Stimulated activated CD4-positive, alpha-beta T cell treated with anti-CD3 and anti-CD28 coated beads, Interleukin-4, amount 100 ng/mL, for 1 hour (primary cell): ENCODE measurements at places on chromosomes 12 and 14.

DNA sequence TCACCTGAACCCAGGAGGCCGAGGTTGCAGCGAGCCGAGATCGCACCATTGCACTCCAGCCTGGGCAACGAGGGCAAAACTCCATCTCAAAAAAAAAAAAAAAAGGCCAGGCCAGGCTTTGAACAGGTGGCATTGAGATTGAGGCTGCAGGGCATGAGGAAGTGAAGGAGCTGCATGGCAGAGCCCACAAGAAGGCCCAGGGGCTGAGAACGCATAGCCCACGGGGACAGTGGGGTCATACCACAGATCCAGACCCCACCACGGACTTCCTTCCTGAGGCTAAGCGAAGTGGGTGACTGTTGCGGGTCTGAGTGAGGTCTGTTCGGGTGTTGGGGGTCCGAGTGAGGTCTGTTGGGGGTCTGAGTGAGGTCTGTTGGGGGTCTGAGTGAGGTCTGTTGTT, 7.8 kb downstream of the JAG2 start:
- no peak for DNase-seq

DNA sequence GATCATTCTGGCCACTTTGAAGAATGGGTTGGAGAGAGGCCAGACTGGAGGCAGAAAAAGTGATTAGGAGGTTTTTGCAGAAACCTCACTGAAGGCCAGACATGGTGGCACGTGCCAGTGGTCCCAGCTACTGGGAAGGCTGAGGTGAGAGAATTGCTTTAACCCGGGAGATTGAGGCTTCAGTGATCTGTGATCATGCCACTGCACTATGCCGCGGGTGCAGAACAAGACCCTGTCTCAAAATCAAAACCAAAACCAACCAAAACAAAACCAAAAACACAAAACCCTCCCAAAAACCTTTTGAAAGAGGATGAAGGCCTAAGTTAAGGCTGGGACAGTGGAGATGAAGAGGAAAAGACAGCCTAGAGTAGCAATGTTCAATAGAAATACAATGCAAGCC, 15.2 kb upstream of the CFAP54 start:
- no peak for DNase-seq

GRCh38 chr14:91946622-91947474, 646 bp downstream of the FBLN5 start:
- DNase-seq, result no peak

- DNase-seq, result no peak
These were observed 17.2 kb downstream of the NAV3 start for GRCh38 chr12:77847680-77848431.

- no peak for DNase-seq
These were observed 14.8 kb downstream of the JDP2 start for GRCh38 chr14:75442642-75443041.

- DNase-seq, result no peak
These were observed 1.8 kb downstream of the MON2 start for GRCh38 chr12:62468397-62468796.

- DNase-seq, result no peak
These were observed 72.2 kb downstream of the CLIP1 start for GRCh38 chr12:122350141-122350848.

- DNase-seq, result no peak
These were observed 43.6 kb downstream of the KIF26A start for GRCh38 chr14:104181761-104182530.

DNA sequence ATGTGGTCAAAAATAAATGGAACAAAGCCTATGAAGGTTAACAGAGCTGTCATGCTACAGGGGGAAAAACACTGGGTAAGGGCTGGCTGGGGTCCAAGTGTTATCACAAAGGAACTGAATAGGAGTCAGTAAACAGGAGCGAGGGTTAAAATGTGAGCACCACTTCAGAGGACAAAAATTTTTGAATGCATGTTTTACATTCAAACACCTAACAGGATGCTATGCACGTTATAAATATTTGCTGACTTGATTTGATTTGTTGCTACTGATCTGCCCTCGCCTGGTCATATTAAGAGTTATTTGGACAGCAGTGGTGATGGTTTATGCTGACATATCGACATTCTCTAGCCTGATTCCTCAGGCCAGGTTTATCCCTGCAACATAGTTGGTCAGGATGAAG, 7.4 kb upstream of the KTN1 start:
- no peak for DNase-seq

- DNase-seq, result no peak
These were observed 131.2 kb downstream of the SPTSSA start for GRCh38 chr14:34330846-34331245.

- no peak for DNase-seq
These were observed 343.4 kb upstream of the PRICKLE1 start for GRCh38 chr12:42932936-42933335.

GRCh38 chr14:77601846-77602619, 14.4 kb downstream of the SPTLC2 start:
- DNase-seq, result no peak

- DNase-seq, result no peak
These were observed 450.5 kb downstream of the TMEM117 start for GRCh38 chr12:44286336-44286735.

DNA sequence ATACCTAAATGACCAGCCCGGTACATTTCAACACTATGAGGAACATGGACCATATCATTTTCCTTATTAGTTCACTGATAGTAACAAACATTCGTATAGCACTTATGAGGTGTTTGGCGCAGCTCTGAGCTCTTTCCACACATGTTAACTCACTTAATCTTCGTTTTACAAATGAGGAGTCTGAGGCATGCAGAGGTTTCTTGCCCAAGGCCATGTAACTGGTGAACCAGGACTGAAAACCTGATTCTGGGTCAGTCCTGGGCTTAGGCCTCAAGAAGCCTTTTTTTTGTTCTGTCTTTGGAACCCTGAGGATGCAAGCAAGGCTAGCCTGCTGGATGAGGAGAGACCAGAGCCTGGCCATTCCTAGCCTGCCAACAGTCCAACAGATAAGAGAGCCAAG, 55.0 kb downstream of the C14orf132 start:
- no peak for DNase-seq

GRCh38 chr12:26044007-26044394, 80.8 kb downstream of the BHLHE41 start:
- no peak for DNase-seq

DNA sequence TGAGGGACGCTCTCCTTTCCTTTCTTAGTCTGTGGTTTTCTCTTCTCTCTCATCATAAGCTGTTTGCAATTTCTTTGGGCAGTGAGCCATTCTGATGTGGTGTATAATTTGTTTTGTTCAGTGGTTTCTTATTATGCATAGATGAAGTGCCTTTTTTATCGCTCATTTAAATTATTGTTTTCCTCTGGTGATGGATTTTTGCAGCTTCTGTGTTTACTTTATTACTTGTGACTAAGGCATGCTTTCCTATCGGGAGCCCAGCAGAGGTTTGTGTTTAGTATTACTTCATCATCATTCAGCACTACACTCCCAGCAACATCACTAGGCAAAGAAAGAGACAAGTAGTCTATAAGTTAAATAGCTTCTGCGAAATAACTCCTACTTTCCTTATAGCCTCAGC, 586.6 kb upstream of the NOVA1 start:
- DNase-seq, result no peak

DNA sequence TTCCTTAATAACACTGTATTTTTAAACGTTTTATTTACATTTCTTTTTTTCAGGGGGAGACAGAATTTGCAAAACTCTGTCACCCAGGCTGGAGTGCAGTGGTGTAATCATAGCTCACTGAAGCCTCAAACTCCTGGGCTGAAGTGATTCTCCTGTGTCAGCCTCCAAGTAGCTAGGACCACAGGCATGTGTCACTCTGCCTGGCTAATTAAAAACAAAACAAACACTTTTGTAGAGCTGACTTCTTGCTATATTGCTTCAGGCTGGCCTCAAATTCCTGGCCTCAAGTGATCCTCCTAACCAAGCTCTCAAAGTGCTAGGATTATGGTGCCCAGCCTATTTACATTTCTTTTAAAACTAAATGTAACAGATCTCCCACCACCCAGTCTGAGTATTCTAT, 12.7 kb downstream of the CPSF6 start:
- no peak for DNase-seq

DNA sequence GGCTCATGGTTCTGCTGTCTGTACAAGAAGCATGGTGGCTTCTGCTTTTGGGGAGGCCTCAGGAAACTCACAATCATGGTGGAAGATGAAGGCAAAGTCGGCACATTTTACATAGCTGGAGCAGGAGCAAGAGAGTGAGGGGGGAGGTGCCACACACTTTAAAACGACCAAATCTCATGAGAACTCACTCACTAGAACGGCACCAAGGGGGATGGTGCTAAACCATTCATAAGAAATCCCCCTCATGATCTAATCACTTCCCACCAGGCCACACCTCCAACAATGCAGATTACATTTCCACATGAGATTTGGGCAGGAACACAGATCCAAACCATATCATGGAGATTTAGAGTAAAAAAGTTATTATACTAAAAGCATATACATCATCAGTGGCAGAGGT, 13.6 kb upstream of the LEMD3 start:
- DNase-seq, result peak; percentile 2

DNA sequence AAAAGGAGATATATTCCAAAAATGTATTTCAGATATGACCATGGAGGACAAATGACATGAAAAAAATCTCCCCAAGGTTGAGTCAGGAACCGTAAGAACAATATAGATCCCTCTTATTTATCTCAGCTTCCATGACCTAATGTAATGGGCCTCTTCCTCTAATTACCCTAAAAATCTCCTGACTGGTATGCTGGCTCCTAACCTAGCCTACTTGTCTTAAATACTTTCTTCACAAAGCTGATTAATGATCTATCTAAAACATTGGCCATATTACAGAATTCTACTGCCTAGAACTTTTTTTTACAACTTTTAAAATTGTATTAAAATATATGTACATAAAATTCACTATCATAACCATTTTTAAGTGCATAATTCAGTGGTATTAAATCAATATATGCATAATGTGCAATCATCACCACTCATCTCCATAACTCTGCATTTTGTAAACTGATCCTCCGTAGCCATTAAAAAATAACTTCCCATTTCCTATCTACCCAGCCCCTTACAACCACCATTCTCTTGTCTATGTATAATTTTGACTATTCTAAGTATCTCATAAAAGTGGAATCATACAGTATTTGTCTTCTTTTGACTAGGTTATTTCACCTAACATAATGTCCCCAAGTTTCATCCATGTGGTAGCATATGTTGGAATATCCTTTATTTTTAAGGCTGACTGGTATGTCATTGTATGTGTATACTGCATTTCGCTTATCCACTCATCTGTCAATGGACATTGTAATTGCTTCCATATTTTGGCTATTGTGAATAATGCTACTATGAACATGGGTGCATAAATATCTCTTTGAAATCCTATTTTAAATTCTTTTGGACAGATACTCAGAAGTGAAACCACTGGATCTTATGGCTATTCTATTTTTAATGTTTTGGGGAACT, 464.6 kb downstream of the ADAMTS20 start:
- no peak for DNase-seq

DNA sequence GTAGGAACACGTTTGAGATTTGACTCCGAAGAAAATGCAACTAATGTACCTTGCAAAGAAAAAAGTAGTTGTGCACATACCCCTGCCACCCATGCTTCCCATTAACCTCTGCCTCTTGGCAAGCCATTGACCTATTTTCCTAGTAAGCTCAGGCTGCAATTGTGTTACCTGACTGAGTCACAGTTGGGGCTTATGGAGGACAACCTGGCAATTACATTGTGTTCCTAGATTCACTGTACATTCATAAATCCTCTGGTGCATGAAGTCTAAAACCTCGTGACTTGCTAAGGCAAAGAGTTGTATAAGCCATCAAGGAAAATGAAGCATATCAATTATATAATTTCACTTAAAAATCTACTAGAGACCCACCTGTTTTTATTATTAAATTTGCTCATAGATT, 62.0 kb upstream of the DUSP6 start:
- DNase-seq, result no peak

DNA sequence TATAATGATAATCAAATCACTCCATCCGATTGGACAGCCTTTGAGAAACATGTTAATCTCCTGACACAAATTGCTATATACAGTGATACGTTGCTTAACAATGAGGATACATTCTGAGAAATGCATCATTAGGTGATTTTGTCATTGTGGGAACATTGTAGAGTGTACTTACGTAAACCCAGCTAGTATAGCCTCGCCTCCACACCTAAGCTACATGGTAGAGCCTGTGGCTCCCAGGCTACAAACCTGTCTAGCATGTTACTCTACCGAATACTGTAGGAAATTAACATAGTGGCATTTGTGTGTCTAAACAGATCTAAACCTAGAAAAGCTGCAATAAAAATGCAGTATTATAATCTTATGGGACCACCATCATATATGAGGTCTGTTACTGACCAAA, 128.6 kb upstream of the PWP1 start:
- no peak for DNase-seq

GRCh38 chr12:64633940-64634337, 23.6 kb downstream of the RASSF3 start:
- no peak for DNase-seq

DNA sequence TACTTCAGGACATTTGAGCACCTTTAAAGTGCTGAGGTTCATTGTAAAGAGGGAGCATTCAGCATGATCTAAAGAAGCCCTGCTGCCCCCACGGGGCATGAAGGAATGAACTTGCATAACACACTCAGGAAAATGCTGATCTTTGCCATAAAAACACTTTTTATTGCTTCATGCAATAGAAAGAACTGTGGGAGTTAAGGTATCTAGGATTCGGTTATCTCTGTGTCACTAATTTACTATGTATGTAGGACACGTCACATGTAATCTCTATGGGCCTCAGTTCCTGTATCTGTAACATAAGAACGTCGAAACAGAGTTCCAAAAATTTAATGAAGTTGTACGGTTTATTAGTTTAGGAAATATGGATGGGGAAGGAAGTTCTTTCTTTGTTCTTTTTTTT, 33.0 kb downstream of the BTBD7 start:
- DNase-seq, result no peak

- no peak for DNase-seq
These were observed 319.1 kb downstream of the ALG10 start for GRCh38 chr12:34341362-34341733.

GRCh38 chr12:63752283-63752682, 27.4 kb upstream of the RXYLT1 start:
- DNase-seq, result no peak

GRCh38 chr12:6604259-6605029, 2.7 kb downstream of the CHD4 start:
- DNase-seq, result no peak

DNA sequence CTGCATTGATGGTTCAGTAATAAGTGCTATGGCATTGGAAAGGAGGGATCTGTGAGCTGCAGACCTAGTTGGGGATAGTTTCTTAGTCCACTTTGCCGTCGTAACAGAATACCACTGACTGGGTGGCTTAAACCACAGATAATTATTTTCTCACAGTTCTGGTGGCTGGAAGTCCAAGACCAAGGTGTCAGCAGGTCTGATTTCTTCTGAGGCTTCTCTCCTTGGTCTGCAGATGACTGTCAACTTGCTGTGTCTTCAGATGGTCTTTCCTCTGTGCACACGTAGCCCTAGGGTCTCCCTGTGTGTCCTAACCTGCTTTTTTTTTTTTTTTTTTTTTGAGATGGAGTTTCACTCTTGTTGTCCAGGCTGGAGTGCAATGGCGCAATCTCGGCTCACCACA, 126.1 kb downstream of the MYRFL start:
- no peak for DNase-seq
